ENCODE measurements at places on chromosomes 3 and 15.

- DNase-seq: no peak
Observed at GRCh38 chr3:135929670-135930069, 35.9 kb upstream of the PPP2R3A start.

- peak; percentile 35 for DNase-seq
Observed at GRCh38 chr15:52567871-52568600, 794 bp downstream of the ARPP19 start.

GRCh38 chr3:127546970-127547733 lies 43.4 kb downstream of the TPRA1 start:
- DNase-seq: no peak

- DNase-seq: no peak
Observed at GRCh38 chr3:66299891-66300290, 79.1 kb downstream of the SLC25A26 start.

All from nucleus accumbens (tissue), 56 donors.